ENCODE measurements at places on chromosomes 2 and 18.

- ATAC-seq = no peak
Measured at GRCh38 chr2:120357768-120358167, 11.8 kb downstream of the INHBB start.

DNA sequence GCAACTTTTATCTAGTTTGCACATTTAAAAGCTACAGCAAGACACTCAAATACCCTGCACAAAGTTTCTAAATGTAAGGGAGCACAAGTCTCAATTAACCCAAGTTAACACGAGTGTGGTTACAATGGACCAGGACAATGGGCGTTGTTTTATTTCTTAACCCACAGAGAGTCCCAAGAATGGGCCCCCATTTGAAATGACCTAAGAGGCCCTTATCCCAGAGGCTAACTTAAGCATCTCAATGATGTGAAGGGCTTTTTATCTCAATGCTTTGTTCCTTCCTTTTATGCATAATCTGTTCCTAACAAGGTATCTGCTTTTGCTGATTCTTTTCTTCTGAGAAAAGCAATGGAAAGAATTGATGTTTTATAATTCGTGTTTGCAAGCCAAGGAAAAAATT, 151.5 kb upstream of the SALL3 start:
- no peak for ATAC-seq

DNA sequence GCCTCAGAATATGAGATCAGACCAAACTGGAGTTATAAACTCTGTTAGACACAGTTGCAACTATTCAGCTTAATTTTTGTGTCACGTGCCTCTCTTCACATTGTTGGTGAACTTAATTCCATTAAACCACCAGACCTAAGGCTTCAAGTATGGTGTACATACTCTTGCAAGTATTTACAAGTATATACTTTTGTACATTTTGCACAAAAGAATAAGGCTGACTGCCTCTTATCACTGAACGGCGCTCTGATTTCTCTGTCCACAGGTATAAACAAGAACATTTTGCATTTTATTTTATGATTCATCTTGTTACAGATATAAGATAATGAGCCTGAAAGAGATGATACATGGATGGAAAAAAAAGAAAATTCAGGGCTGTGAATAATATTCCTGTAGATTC, 269.7 kb upstream of the ACVR2A start:
- ATAC-seq = no peak

DNA sequence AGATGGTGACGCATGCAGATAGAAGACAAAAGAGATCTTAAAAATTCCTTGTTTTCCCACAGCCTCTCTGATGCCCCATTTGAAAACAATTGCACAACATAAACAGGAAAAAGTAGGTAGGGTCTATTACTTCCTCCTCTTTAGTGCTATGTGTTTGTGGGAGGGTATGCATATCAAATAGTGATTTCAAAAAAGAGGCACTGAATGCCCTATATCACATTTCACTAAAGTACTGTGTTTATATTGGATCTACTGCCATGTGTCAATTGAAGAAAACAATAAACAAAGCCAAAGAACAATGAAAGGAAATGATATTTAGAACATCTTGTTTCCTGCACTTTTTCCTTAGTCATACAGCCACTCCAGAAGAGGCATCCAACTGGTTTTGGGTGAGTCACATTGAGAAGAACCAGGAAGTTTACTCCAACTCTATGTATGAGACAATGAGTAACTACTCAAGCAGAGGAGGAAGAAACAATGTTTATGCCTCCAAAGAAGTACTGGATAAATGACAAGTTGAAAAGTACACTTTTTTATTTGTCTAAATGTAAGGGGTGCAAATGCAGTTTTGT, 583.6 kb downstream of the FBXO15 start:
- peak; percentile 98 for ATAC-seq

GRCh38 chr2:46568212-46569009, 89.0 kb downstream of the TMEM247 start:
- peak; percentile 22 for ATAC-seq

- peak; percentile 97 for ATAC-seq
Measured at GRCh38 chr2:207394812-207395534, 134.8 kb upstream of the CREB1 start.

GRCh38 chr2:48383036-48383435, 146.9 kb upstream of the STON1 start:
- ATAC-seq = no peak

DNA sequence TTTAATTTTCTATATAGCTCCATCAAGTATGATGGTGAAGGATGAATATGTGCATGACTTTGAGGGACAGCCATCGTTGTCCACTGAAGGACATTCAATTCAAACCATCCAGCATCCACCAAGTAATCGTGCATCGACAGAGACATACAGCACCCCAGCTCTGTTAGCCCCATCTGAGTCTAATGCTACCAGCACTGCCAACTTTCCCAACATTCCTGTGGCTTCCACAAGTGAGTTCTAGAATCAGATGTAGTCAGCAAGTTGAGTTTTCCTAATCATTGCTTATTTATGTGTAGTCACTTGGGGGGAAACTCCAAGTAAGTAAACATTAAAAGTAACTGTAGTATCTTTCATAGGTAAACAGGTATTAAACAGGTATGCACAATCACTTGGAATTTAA, 24.8 kb downstream of the SMAD4 start:
- no peak for ATAC-seq

GRCh38 chr2:212640428-212640827, 101.8 kb upstream of the ERBB4 start:
- peak; percentile 76 for ATAC-seq

DNA sequence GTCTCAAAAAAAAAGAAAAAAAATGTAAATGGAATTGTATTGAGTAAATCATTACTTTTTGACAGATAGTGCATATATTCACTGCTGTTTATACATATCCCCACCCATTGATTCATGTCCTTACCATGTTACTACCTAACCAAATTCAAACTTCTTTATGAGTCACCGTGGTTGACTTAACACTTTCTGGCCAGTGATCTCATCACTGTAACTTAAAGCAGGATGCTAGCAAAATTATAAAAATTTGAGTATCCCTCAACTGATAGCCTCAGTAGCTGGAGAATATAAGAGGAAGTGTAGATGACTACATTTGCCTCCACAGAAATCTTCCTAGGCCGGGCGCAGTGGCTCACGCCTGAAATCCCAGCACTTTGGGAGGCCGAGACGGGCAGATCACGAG, 13.4 kb downstream of the CNOT9 start:
- ATAC-seq = peak; percentile 76

DNA sequence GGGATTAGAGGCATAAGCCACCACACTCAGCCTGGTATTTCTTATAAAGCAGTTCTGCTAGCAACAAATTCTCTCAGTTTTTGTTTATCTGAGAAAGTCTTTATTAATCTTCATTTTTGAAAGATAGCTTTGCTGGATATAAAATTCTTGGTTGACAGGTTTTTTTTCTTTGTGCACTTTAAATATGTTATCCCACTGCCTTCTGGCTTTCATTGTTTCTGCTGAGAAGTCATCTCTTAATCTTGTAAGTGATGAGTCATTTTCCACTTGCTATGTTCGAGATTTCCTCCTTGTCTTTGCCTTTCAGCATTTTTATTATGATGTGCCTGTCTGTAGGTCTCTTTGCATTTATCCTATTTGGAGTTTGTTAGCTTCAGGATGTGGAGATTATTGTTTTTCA, 5.9 kb upstream of the ELAC1 start:
- ATAC-seq = peak; percentile 28

GRCh38 chr2:25169073-25169470, 692 bp upstream of the POMC start:
- peak; percentile 5 for ATAC-seq

GRCh38 chr18:23053776-23054457, 81.4 kb upstream of the CABLES1 start:
- ATAC-seq = peak; percentile 65

GRCh38 chr2:110853516-110853915, 121.1 kb downstream of the ACOXL start:
- ATAC-seq = no peak

DNA sequence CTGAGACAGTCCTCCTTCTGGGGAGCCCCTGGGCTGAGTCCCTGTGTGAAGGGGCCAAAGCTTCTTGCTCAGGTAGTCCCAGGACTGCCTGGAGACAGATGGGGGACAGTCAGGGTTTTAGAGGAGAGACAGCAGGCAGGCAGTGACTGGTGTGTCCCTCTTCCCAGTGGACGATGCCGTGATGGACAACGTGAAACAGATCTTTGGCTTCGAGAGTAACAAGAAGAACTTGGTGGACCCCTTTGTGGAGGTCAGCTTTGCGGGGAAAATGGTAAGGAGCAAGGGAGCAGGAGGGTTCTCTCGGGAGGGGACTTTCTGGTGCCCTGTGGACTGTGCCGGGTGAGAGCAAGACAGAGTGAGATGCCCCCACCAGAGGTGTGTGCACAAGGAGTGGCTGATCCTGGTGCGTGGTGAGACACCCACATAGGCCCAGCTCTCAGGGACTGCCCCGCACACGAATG, 74.8 kb downstream of the DYSF start:
- ATAC-seq = no peak

DNA sequence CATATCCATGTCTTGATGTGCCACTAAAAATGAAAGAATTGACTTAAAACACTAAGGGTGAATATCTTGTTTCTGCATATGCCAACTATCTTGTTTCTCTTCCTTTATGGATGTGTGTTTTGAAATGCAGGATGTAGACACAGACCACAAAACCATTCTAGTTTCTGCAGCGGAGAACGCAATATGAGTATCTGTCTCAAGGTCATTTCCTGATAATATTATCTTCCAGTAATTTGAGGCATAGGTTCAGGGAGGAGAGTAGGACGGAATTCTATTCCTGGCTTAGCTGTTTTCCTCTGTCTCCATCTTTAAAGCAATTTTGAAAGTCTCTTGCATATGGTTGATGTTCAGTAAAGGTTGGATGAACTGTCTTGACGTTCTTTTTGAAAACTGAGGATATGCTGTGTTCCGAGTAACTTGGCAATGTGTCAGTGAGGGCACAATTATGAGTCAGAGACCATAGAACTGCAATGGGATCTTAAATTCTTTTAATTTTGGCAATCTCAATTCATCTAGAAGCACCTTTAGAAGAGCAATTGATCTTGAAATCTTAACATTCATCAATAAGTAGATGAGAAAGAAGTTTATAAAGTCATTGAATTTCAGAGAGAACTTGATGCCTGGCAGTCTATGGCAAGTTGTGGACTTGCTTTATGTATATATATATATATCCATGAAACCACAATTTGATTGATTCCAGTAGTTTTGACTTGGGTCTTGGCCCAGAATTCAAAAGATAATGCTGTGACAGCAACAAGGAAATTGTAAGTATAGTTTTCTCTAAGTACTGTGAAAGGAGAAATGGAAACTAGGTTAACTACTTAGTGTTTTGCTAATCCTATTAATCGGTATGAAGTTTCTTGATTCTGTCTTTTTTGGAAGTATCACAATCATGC, 24.8 kb downstream of the RAB27B start:
- no peak for ATAC-seq

GRCh38 chr2:219893541-219893940, 266.1 kb downstream of the SLC4A3 start:
- ATAC-seq = no peak

- ATAC-seq = no peak
Measured at GRCh38 chr2:70822843-70823242, 2.4 kb upstream of the CLEC4F start.

DNA sequence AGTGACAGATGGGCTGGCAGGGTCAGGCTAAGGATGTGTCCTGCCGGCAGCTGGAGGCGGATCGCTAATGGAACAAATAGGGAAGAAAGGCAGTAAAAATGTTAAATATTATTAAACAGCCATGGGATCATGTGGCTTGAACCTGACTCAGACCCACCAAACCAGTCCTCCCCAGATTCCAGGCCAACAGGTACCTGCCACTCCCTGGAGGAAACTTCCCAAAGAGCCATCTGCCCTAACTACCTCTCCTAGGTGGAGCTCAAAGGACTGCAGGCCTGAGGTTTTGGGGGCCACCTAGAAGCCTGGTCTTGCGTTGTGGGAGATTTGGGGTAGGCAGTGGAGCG, 34.3 kb downstream of the CIB4 start:
- ATAC-seq = peak; percentile 95

- ATAC-seq = no peak
Measured at GRCh38 chr2:151729415-151729811, 4.9 kb downstream of the NEB start.

DNA sequence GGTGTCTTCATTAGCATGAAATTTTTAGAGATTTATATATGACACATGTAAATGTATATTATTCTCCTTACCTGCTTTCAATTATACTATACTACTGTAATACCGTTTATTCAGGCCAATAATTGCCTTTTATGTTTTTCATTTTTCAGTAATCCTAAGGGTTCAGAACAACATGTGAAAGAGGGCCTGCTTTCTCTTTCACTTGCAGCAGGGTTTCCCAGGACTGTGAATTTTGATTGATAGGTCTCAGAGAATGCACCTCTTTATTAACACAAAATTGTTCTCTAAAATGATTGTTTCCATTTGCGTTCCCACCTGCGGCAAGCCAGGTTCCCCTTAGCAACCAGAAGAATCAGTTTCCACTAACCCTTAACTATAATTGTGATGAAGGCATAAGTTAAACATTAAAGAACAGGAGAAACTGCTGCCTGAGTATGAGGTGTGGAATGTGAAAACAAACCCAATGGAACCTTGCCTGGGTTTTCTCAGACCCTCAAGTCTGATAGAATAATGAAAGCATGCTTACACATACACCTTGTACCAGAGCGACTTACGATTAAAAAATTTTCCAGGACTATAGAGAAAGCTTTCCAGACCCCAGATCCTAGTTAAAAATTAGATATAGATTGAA, 1591.2 kb upstream of the LRRTM1 start:
- no peak for ATAC-seq

DNA sequence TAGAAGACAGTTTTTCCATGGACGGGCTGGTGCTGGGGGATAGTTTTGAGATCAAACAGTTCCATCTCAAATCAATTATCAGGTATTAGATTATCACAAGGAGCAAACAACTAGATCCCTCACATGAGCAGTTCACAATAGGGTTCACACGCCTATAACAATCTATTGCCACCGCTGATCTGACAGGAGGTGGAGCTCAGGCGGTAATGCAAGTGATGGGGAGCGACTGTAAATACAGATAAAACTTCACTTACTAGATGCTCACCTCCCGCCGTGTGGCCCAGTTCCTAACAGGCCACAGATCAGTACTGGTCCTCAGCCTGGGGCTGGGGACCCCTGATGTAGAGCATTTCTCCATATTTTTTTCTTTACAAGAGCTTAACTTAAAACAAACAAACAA, 203.6 kb downstream of the CDH7 start:
- no peak for ATAC-seq

GRCh38 chr2:71940695-71941094, 207.0 kb downstream of the CYP26B1 start:
- no peak for ATAC-seq

- ATAC-seq = no peak
Measured at GRCh38 chr2:189899101-189899500, 114.9 kb downstream of the PMS1 start.

DNA sequence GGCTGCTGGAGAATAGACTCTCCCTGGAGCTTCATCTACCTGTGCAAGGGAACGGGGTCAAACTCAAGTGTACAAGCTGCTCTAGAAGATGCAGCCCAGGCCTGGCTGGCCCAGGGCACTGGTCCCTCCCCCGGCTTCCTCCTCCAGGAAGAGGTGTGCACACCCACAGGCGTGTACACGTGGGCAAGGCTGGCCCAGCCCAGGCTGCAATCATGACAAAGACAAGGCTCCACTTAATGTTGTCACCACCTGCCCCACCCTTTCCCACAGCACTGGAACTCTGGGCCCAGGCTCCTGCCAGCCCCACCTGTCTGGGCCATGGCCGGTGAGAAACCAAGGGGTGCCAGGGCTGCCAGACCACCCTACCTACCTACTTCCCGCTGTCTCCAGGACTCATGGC, 29.6 kb upstream of the ALPP start:
- ATAC-seq = peak; percentile 93

GRCh38 chr2:176872406-176872805, 340.2 kb upstream of the HNRNPA3 start:
- ATAC-seq = no peak

- ATAC-seq = no peak
Measured at GRCh38 chr18:44543387-44543786, 137.3 kb upstream of the SETBP1 start.
